ENCODE measurements at places on chromosomes 1 and 21.
A peak's percentile ranks its signal among the peaks of the same experiment; 100 is the strongest.

- no peak for DNase-seq
Measured at GRCh38 chr1:101465941-101466340, 229.1 kb downstream of the S1PR1 start.

GRCh38 chr1:182407724-182408123, 7.3 kb upstream of the TEDDM1 start:
- DNase-seq, result no peak

DNA sequence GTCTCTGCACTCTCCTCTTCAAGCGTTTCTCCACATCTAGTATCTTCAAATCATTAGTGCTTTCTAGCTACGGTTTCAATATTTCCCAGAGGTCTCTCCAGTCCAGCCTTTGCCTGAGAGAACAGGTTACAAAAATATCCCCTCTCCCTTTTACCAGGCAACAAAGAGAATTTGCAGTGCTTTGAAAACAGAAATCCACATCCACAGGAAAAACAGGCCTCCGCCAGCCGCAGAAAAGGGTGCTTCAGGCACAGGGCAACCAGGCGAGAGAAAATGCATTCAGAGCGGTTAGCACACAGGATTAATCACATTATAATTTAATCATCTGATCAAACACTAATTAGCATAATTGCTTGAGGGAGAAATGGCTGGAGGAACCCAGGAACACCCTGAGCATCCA, 13.8 kb downstream of the DSCAM start:
- no peak for DNase-seq

DNA sequence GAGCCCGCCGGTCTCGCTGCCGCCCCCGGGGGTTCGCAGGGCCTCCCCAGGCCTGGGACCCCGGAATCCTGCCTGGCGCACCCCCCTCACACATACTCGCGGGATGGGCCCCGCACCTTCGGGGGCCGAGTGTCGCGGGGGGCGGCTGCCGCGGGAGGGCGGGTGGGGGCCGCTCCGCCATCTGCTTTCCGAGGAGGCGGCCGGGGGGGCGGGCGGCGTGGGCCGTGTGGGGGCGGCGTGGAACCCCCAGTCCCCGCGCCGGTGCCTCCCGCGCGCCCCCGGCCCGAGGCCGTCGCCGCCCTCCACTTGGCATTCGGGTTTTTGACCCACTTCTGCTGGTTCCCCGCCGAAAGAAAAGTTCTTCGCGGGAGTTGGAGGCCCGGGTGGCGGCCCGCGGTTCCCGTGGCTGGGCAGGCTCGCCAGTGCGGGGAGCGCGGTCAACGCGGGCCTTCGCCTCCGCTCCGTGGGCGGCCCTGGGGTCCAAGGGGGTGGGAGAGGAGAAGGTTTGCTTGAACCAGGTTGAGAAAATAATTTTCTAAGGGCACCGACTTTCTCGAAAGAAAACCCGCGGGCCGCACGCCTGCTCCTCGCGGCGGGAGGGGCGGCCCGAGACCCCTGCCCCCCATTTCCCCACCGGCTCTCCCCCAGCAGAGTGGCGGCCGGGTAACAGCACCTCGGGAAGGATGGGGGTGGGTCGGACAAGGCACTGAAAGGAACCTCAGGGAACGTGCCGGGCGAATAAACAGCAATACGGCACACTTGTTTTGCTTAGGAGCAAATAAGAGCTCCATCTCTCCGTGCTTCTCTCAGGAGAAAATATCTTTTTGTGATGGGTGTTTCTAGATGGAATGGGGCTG, 1.6 kb downstream of the PHF13 start:
- DNase-seq, result no peak

DNA sequence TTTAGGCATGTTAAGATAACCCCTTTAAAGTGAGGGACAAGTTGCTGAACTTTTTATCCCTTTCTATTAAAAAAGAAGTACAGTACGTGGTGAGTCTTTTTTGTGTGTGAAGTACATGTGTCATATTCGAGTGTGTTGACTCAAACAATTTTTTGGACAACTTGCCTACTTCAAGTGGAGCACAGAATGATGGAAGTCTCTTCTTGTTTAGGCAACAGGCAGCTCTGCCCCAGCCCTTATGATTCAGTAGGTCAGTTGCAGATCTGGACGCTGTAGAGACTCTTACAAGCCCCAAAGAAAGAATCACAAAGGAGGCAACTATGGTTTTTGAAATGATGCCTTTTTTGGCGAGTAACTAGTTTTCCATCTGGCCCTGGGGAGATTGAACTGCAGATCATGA, 14.4 kb upstream of the ZFP69B start:
- DNase-seq, result no peak

GRCh38 chr21:28334407-28334806, 658.3 kb downstream of the LTN1 start:
- DNase-seq, result no peak

DNA sequence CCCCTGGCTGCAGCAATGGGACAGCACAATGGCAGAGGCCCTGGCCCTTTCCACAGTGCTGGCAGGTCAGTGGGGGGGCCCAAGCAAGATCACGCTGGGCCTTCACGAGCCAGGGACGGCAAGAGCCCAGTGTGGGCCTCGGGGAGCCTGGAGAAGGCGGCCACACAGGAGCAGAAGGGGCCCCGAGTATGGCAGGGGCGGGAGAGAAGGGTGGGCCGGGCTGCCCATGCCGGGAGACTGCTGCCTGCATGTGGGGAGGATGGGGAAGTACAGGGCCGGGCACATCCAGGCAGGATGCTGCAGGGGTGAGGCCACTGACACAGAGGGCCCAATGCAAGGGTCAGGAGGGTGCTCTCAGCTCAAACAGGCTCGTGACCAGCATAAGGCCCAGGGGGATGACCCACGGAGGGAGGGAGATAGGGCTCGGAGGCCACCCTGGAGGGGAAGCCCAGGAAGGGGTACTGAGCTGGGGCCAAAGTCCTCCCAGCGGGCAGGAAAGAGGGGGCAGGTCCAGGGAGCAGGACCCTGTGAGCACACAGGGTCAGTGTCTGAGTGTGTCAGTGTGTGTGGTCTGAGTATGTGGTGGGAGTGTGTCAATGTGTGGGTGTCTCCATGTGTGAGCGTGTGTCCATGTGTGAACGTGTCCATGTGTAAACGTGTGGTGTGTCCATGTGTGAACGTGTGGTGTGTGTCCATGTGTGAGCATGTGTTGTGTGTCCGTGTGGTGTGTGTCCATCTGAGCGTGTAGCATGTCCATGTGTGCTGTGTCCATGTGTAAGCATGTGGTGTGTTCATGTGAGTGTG, 13.1 kb downstream of the SLC19A1 start:
- DNase-seq, result no peak

DNA sequence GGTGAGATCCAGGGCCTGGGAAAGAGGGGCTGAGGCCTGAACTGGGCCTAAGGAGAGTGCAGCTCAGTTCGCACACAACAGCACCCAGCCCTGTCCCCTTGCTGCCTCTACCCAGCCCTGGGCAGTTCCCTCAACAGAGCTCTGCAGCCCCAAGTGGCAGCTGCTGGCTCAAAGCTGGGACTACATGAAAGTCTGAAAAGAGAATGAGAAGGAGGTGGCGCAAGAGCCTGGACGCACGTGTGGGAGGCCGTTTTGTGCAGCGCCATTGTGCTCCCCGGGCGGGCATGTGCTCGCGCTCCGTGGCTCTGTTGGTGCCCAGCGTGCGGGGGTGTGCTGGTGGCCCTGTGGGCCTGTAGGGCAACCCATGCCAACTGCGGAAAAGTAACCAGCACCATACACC, 10.3 kb downstream of the GPR37L1 start:
- DNase-seq, result no peak

- DNase-seq, result no peak
Measured at GRCh38 chr1:174964972-174965361, 34.8 kb upstream of the CACYBP start.

DNA sequence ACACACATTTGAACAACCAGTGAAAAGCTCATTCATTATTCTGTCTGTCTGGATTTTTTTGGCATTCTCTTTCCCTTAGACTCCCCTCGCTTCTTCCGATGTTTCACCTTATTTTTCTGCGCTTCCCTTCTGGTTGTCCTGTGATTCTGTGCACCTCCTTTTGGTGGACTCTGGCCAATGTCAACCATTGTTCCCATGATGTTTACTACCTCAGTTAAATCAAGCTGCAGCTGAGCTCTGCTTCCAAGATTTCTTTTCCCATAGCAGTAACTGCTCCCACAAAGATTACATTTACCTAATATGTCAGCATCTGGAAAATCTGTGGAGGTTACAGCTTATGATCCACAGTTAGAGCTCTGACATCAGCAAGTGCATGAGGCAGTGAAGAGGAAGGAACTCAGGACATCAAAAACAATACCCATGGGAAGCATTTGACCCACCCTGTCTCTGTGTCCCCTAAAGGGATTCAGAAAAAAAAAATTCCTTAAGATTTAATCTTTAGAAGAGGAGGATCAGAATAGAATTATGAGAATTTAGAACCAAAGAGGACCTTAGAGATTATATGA, 69.9 kb upstream of the ADAMTS5 start:
- DNase-seq, result no peak

GRCh38 chr21:42107177-42107880, 36.2 kb downstream of the UMODL1 start:
- DNase-seq, result no peak

GRCh38 chr1:177973585-177973984, 3.7 kb upstream of the SEC16B start:
- no peak for DNase-seq

- no peak for DNase-seq
Measured at GRCh38 chr1:56150441-56151215, 428.7 kb downstream of the PLPP3 start.

DNA sequence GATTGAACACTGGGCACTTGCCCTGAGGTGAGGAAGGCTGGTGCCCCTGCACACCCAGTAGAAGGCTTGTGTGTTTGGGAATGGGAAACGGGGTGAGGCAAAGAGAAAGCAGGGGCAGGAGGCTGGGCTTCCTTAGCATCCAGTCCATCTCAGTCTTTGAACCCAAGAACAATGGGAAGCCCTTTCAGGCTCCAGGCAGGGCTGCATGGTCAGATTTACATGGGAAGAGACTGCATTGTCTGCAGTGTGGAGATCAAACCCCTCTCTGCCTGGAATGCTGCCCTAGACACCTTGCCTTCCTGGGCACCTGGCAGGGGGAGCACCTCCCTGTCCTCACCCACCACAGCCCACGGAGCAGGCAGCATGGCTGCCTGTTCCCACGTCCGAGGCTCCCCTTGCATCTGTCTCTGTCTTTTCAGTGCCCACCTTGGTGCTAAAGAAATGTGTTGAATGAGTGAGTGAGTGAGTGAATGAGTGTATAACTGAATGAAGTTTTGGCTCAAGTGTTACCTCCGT, 268.5 kb downstream of the GRIK3 start:
- DNase-seq, result no peak

GRCh38 chr1:54571326-54571725, 23.3 kb downstream of the ACOT11 start:
- peak; percentile 61 for DNase-seq

GRCh38 chr1:231493421-231494185, 34.9 kb upstream of the TSNAX start:
- DNase-seq, result no peak

DNA sequence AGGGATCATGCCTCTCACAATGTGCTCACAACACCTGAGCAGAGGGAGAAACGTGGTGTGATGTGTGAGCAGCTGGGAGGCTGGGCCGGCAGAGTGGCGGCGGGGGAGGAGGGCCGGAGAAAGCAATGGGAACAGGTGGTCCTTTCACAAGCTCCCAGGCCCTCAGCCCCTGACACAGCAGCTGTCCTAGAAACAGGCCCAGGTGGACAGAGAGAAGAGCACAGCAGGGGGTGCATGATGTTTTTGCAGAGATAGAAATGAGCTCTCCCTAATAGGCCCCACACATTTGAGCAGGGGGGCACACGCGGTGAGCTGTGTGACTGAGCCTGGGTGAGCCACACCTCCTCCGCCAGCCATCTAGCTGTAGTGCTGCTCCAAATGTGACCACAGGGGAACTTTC, 7.6 kb upstream of the RGS16 start:
- DNase-seq, result peak; percentile 99

GRCh38 chr1:94160811-94161210, 39.9 kb upstream of the ABCA4 start:
- DNase-seq, result peak; percentile 96

DNA sequence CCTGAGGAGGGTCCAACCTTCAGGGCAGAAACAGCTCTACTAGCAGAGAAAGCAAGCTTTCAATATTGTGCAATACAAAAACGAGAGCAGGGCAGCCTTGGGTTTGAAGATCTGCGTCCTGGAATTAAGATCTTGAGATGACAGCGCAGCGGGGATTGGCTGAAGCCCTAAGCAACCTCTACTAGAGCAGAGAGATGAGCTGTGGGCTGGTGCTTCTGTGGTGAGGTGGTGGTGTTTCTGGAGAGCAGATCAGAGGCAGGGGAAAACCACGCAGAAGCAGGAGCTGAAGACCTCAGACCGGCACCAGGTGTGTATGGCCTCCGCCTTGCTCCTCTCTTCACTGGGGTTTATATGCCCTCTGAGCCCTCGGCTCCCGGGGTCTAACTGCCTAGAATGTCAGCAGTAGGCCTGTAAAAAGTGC, 12.5 kb downstream of the TRAF3IP3 start:
- no peak for DNase-seq

DNA sequence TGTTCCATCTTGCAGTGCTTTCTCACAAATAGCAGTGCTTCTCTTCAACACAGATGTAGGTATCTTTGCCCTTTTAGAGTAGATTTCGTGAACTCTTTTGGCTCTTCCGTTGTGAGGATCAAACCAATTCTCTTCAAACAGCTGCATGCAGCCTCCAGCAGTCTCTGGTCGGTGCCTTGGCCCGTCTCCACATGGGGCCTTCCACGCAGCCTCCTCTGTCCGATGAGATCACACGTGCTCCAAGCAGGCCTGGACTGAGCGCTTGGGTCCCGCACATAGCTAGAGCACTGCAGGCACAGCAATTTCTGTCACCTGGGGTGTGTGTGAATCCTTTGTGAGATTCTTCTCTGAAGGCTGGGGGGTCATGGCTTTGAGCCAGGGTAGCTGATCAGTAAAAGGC, 82.8 kb upstream of the KCNE2 start:
- DNase-seq, result no peak

DNA sequence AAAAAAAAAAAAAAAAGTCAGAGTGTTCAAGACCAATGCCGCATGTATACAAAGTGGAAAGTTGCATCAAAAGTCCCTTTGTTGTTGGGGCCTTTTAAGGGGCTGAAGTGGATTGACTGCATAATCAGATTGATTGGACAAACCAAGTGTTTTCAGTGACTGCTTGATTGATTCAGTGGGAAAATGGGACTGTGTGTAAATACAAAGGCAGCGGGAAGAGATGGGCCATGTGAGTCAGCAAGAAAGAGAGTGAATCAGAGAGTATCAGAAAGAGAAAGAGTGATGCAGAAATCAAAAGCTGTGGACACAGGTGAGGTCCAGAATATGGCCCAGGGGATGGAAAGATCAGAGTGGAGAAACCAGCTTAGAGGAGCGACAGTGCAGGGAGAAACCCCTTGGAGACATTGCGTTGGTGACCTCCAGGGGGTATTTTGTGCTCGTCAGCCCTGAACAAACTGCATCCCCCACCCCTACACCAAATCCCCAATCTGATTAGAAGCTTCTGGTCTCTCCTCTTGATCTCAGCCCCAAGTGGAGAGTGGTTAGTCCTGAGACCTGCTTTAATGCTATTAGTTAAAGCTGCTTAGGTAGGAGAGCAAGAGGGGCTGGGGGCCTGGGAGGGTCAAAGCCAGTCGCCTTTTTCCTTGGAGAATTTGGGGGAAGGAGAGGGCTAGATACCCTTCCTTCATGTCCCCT, 5.1 kb upstream of the ETV3L start:
- DNase-seq, result peak; percentile 7

GRCh38 chr21:36803051-36803645, 104.2 kb downstream of the SIM2 start:
- DNase-seq, result no peak

- DNase-seq, result peak; percentile 68
Measured at GRCh38 chr1:212638492-212639151, 30.1 kb downstream of the ATF3 start.

- no peak for DNase-seq
Measured at GRCh38 chr1:247435030-247435758, 19.2 kb downstream of the NLRP3 start.

- DNase-seq, result no peak
Measured at GRCh38 chr1:23129846-23130245, 38.8 kb downstream of the LUZP1 start.

Measured in NCI-H524 (cell line).